Activated naive CD8-positive, alpha-beta T cell treated with anti-CD3 and anti-CD28 coated beads for 36 hours (primary cell): ENCODE measurements at places on chromosomes 5 and 9. TPM values are rescaled to one million over a fixed set of nuclear protein-coding genes. Genes with fewer than 3 reads are reported as not detected.

The CANX gene
- total RNA-seq: 535 TPM

The GNE gene
- 12.6 TPM for total RNA-seq

The KIF4B gene
- total RNA-seq: not detected

The NFIB gene
- total RNA-seq: not detected

The GPR21 gene
- not detected for total RNA-seq

The ADAMTS19 gene
- not detected for total RNA-seq

The PAEP gene
- total RNA-seq: not detected

DNA sequence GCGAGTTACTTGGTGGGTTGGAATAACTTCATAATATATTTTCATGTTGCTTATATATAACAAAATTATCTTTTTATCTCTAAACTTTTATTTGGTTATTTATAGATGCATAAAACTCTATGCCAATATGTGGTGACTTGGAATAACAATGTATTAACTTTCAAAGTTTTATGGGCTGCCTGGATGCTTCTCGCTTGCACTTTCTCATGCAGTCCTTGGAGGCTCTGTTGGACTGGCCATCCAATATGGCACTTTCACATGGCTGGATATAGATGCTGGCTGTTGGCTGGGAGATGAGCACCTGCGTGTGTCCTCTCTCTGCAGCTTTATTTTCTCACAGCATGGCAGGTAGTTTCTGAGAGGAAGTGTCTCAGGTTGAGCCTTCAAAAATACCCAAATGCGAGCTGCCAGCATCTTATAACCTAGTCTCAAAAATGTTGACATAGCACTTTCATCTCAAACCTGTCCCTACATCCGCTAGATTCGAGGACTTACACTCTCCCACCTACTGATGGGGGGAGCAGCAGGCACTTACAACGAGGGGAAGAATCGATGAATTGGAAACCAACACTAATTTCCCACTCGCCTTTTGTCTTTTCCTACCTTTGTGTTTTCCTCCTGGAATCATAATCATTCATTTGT, 48.3 kb upstream of the SMARCA2 start:
- DNase-seq: no peak

DNA sequence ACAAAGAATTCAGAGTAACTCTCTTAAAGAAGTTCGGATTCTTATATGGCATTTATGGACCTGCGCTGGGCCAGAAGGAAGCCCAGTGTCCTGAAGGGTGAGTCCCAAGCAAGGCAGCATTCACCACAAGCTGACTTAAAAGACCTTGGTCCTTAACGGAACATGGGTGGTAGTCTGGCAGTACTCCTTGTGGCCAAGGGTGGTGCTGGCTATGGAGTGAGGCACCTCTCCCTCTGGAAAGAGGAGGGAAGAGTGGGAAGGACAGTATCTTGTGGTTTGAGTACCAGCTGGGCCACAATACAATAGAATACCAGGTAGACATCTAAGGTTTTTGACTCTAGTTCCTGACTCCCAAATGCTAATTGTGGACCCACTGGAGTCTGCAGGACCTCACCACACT, 425.7 kb upstream of the CYLC2 start:
- DNase-seq: no peak

- no peak for DNase-seq
These were observed 85.1 kb upstream of the GHR start for GRCh38 chr5:42338136-42338535.

DNA sequence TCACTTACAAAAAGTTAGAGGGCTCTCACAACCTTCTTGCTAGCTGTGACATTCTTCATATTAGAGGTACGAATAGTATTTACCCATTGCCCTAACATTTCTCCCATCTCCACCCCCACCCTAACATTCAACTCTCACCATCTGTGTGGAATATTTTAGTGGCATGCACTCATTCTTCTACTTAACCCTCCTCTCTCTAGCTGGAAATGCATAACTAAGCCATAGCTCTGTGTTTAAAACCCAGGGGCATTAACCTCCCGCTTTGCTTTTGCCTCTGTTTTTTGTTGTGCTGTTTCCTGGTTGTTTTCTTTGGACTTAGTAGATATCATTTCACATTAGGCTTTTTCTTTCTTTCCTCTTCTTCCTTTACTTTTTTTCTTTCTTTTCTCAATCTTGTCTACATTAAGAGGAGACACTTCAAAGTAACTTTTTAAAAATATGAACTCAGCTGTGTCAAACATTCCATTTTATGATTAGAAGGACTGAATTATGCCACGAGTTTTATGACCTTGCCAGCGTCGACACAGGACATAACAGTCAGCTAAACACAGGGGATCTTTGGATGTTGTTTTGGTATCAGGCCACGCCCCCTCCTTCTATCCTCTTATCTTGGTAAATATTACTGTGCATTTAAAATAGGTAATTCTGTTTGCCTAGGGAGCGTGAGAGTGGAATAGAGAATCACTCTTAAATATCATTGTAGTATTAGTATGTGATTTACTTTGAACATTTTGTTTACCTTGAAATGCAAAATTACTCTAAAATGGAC, 236.0 kb downstream of the CD180 start:
- no peak for DNase-seq

GRCh38 chr5:154568589-154568988, 90.6 kb upstream of the HAND1 start:
- no peak for DNase-seq

- DNase-seq: no peak
These were observed 282.6 kb downstream of the SPATA31D1 start for GRCh38 chr9:82271106-82271561.

DNA sequence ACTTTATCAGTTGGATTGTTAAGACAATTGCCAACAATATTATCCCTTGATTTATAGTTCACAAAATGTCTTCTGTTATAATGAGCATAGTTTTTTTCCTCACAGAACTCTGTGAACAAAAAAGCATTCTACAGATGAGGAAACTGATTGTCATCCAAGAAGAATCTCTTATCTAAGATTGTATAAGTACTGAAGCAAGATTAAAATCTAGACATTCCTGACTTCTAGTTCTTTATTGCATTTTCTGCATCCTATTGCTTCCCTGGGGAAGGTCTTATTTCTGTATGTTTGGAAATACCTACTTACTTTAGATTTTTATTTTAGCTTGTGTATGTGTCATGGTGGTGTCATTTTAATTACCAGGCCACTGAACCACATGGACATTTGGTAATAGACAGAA, 884.9 kb upstream of the WWC1 start:
- no peak for DNase-seq

- DNase-seq: no peak
These were observed 89.8 kb upstream of the COL5A1 start for GRCh38 chr9:134551644-134552348.

DNA sequence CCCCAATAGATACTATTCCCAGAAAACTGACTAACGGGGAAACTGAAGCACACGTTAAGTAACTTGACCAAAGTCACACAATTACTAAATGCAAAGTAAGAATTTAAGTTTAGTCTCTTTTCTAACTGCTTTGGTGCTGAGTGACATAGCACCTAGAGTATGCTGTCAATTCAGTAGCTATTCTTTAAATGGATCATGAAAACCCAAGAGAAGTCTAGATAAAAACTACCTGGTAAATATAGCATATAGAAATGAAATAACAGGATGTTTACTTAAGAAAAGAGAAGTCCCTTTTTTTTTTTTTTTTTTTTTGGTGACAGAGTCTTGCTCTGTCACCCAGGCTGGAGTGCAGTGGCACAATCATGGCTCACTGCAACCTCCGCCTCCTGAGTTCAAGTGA, 129.2 kb downstream of the PDE4D start:
- no peak for DNase-seq

DNA sequence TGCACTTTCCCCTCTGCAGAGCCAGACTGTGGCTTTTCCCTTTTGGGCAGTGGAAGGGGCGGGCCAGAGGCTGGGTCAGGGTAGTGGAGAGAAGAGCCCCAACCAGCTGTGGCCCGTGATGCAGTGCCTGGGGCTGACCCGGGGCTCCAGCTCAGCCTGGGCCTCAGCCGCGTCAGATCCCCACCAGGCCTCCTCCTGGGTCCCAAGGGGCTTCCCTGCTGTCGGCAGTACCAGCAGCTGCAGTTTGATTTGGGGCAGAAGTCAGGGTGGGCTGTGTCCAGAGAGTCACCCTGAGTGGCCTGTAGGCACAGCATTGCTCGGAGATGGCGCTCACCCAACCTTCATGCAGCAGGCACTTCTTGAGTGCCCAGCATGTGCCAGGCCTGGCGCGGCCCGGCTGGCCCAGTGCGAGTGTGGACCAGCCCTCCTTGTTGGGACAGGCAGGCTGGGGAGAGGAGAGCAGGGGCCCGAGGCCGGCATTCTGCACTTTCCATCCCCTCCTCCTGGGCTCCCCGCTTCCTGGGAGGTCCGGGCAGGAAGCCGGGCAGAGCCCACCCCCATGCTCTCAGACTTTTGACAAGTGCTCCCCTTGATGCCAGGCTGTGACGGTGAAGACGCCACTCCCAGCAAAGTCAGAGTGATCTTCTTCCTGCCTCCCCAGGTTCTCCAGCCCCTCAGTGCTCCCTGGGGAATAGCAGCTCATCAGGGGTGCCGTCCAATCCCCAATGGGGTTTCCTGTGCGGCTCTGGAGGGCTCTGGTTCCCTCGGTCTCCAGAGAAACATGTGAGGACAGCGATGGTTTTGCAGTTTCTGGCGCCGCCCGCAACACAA, 88.3 kb upstream of the COL5A1 start:
- DNase-seq: no peak
